ENCODE measurements at places on chromosomes 11 and 22.

GRCh38 chr11:45085646-45086501, 60.6 kb upstream of the PRDM11 start:
- H3K36me3 ChIP-seq = peaks cover 1% of the 10 kb centered on the region
- no peak overlapping the region for H3K27ac ChIP-seq
- no peak for DNase-seq
- no peaks in the 10 kb centered on the region for H3K4me1 ChIP-seq
- peaks cover 10% of the 10 kb centered on the region for H3K27me3 ChIP-seq
- H3K4me3 ChIP-seq = no peak overlapping the region

DNA sequence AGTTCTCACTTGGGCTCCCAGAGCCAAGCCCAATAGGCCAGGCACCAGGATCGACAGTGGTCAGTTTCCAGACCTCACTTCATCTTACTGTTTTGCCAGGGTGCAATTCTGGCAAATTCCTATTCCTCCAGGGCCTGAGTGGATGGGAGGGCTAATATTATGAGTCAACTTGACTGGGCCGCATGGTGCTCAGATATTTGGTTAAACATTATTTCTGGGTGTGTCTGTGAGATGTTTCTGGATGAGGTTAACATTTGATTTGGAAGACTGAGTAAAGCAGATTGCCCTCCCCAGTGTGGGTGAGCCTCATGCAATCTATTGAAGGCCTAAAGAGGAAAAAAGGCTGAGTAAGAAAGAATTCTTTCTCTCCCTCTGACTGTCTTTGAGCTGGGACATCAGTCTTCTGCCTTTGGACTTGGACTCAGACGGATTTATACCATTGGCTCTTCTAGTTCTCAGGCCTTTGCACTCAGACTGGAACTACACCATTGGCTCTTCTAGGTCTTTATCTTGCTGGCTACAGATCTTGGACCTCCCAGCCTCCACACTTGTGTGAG, 132.9 kb upstream of the ZBED5 start:
- no peak overlapping the region for H3K4me3 ChIP-seq
- H3K27me3 ChIP-seq = peaks cover 13% of the 10 kb centered on the region
- no peaks in the 10 kb centered on the region for H3K4me1 ChIP-seq
- H3K36me3 ChIP-seq = no peaks in the 10 kb centered on the region
- no peak for DNase-seq

- no peak for DNase-seq
- H3K27me3 ChIP-seq = no peaks in the 10 kb centered on the region
- H3K27ac ChIP-seq = no peak overlapping the region
- no peaks in the 10 kb centered on the region for H3K36me3 ChIP-seq
- H3K4me1 ChIP-seq = no peaks in the 10 kb centered on the region
Measured at GRCh38 chr11:30423886-30424285, 101.0 kb downstream of the ARL14EP start.

DNA sequence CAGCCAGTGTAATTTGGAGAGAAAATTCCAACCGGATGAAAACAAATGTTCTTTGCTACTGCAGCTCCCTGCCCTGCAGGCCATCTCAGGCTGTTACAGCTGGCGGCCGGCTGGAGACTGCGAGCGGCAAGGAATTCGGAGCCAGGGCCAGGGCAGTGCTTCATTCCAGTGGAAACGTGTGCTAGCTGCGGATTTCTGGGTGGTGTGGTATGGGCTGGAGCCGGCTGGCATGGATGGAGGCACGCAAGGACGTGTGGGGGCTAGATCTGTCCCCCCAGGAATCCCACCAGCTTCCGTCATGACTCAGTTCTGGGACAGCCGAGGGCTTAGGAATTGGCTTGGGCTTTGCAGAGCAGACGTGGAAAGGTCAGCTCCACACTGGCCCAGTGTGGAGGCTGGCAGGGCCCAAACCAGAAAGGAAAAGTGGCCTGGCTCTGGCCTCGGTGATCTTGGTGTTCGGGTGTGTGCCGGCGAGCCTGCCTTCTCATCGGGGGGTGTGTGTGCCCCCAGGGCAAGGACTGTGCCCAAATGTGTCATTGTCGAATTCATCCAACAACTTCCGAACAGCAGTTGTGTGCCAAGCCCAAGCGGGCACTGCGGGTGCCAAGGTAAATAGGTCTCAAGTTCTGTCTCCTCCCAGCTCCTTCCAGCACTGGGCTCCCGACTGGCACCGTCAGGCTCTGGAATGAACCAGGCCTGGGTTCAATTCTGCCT, 48.1 kb upstream of the SHISAL1 start:
- H3K36me3 ChIP-seq = no peaks in the 10 kb centered on the region
- no peaks in the 10 kb centered on the region for H3K4me1 ChIP-seq
- no peak for DNase-seq
- H3K4me3 ChIP-seq = no peak overlapping the region
- no peak overlapping the region for H3K27ac ChIP-seq
- no peaks in the 10 kb centered on the region for H3K27me3 ChIP-seq

- H3K27ac ChIP-seq = peak overlapping the region; percentile 87
- H3K4me3 ChIP-seq = peak overlapping the region; percentile 96
- DNase-seq = peak; percentile 62
- H3K27me3 ChIP-seq = no peaks in the 10 kb centered on the region
- H3K4me1 ChIP-seq = peaks cover 29% of the 10 kb centered on the region
- peaks cover 14% of the 10 kb centered on the region for H3K36me3 ChIP-seq
Measured at GRCh38 chr11:74749127-74749964, 697 bp downstream of the RNF169 start.

DNA sequence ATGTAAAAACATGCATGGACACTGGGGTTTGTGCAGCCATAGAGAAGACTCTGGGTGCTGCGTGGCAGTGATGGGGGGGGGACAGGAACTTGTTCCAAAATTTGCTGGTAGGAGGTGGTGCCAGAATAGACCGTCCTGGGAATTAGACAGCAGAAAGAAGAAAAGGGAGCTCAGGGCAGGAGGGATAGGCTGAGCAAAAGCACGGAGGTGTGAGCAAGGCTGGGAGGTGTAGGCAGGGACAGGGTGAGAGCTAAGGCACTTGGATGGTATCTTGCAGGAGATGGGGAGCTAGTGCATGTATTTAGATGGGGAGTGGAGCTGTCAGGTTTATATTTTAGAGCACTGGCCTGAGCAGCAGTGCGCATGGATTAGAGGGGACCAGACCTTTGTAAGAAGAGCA, 53.8 kb downstream of the PKNOX2 start:
- H3K4me3 ChIP-seq = no peak overlapping the region
- DNase-seq = no peak
- no peaks in the 10 kb centered on the region for H3K4me1 ChIP-seq
- H3K36me3 ChIP-seq = no peaks in the 10 kb centered on the region
- H3K27me3 ChIP-seq = peaks cover 14% of the 10 kb centered on the region
- no peak overlapping the region for H3K27ac ChIP-seq

DNA sequence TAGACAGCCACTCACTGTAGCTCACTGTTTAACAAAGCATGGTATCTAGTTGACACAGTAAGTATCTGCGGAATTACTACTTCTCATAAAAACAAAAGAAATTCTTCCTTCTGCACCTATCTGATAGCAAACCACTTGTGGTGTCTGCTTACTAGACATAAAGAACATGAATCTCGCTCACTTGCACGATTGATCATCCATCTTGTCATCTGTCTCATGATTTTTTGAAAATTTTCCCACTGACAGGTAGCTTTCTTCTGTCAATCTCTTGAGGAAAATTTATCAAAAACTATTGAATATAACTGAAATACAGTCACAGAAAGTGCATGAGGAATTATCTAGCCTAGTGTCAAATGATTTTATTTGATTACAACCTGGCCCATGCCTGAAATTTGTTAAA, 291.6 kb upstream of the ANO3 start:
- no peaks in the 10 kb centered on the region for H3K4me1 ChIP-seq
- no peaks in the 10 kb centered on the region for H3K27me3 ChIP-seq
- no peak for DNase-seq
- no peak overlapping the region for H3K27ac ChIP-seq

GRCh38 chr11:131827430-131827829, 457.0 kb downstream of the NTM start:
- no peaks in the 10 kb centered on the region for H3K36me3 ChIP-seq
- H3K4me3 ChIP-seq = no peak overlapping the region
- H3K27ac ChIP-seq = no peak overlapping the region
- H3K27me3 ChIP-seq = no peaks in the 10 kb centered on the region

GRCh38 chr11:67492801-67493547, 10.1 kb downstream of the AIP start:
- H3K4me1 ChIP-seq = peaks cover 9% of the 10 kb centered on the region
- peaks cover 39% of the 10 kb centered on the region for H3K36me3 ChIP-seq
- no peak overlapping the region for H3K27ac ChIP-seq
- DNase-seq = no peak
- H3K27me3 ChIP-seq = no peaks in the 10 kb centered on the region

- peaks cover 60% of the 10 kb centered on the region for H3K27me3 ChIP-seq
- H3K4me3 ChIP-seq = no peak overlapping the region
- no peaks in the 10 kb centered on the region for H3K4me1 ChIP-seq
- no peak overlapping the region for H3K27ac ChIP-seq
- no peak for DNase-seq
Measured at GRCh38 chr22:24686280-24686679, 83.3 kb downstream of the GGT1 start.

DNA sequence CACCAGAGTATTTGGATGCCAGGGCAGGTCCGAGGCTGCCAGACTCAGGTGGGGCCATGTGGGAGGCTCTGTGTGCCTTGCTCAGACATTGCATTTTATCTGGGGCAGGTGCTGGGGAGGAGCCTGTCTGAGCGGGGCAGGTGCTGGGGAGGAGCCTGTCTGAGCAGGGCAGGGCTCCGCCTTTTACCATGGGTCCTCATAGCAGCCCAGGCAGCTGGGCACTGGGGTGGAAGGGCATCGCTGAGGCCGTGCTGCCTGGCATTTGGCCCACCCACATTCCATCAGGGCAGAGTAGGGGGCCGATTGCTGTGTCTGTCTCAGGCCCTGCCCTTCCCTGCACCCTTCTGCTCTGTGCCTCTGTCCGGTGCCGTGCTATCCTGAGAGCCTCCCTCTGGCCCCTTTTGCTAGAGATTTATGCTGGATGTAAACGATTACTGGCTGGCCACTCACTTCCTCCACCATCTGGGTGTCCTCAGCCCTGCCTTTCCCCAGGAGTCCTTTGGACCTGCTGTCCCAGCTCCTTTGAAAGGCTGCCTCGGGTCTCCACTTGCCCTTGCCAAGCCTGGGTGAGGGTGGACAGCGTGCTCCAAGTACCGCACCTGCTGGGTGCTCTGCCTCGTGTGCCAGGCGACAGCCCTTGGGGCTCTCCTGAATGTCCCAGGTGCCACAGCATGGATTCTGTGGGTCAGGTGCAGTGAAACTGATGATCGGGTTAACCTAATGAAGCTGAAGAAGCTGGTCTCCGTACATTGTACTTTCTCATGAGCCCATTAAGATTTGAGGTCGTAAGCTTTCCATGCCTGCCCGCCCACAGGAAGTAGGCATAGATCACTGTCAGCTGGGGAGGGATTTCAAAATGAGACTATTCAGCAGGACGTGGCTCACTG, 281.6 kb downstream of the TBC1D22A start:
- no peak for DNase-seq
- H3K27me3 ChIP-seq = no peaks in the 10 kb centered on the region
- H3K36me3 ChIP-seq = no peaks in the 10 kb centered on the region

- no peak overlapping the region for H3K4me3 ChIP-seq
- no peak overlapping the region for H3K27ac ChIP-seq
- no peaks in the 10 kb centered on the region for H3K4me1 ChIP-seq
- no peaks in the 10 kb centered on the region for H3K27me3 ChIP-seq
Measured at GRCh38 chr11:2742611-2743426, 43.0 kb upstream of the KCNQ1OT1 start.

DNA sequence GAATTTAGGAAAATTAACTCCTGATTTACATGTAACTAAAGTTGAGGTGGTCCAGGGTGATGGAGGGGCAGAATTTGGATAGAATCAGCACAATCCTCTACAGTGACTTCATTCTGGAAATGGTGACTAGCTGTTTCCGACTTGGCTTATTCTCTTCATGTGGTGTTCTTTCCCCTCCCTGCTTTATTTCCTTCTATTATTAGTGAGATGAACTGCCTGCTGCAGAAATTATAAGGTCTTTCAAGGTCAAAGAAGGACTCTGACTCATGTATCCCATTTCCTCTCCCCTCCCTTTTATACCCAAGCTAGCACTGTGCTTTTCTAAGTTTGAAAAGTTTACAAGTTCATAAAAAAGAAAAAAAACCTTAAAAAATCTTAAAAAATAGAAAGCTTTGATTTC, 12.2 kb upstream of the MRPL17 start:
- H3K36me3 ChIP-seq = peaks cover 7% of the 10 kb centered on the region
- no peaks in the 10 kb centered on the region for H3K27me3 ChIP-seq
- no peak for DNase-seq
- no peak overlapping the region for H3K27ac ChIP-seq
- no peak overlapping the region for H3K4me3 ChIP-seq
- peaks cover 18% of the 10 kb centered on the region for H3K4me1 ChIP-seq

- no peaks in the 10 kb centered on the region for H3K36me3 ChIP-seq
- no peak overlapping the region for H3K4me3 ChIP-seq
- no peak for DNase-seq
- no peak overlapping the region for H3K27ac ChIP-seq
Measured at GRCh38 chr22:24583221-24584165, 9.4 kb downstream of the LRRC75B start.

DNA sequence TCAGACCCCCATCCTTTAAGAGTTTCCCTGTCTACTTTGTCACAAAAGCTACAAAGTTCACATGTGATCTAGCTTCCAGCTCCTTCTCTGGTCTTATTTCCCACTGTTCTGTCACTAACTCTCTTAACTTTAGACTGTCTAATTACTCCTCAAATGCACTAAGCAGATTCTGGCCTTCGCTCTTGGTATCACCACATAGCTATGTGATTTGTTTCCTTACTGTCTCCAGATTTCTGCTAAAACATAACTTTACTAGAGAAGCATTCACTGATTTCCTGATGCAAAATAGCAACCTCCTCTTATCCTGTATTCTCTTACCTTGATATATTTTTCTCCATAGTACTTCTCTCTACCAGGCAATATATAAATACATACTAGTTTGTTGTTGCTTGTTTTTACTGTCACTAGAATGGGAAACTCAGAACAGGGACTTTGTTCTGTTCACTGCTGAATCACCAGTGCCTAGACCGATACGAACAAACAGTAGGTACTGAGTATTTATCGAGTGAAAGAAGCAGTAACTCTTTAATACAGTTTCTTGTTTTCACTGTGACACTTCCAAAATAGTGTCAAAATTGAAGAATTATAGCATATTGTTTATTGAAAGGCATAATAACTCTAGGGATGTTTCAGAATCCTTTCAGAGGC, 205.6 kb downstream of the DDX10 start:
- H3K27ac ChIP-seq = no peak overlapping the region
- no peaks in the 10 kb centered on the region for H3K4me1 ChIP-seq
- H3K27me3 ChIP-seq = no peaks in the 10 kb centered on the region
- no peak for DNase-seq
